Right ventricle myocardium superior (tissue), 1 donor: ENCODE measurements at places on chromosomes 6 and 20. TPM values are rescaled to one million over a fixed set of nuclear protein-coding genes. Genes with fewer than 3 reads are reported as not detected.
A peak's percentile ranks its signal among the peaks of the same experiment; 100 is the strongest.

Gene LPIN3
- 18.6 TPM for total RNA-seq

Gene DSP
- total RNA-seq, result 350 TPM

Gene FNDC1
- total RNA-seq, result 1.2 TPM

Gene WASF1
- 1.2 TPM for total RNA-seq

Gene HTR1B
- not detected for total RNA-seq

Gene SPATA25
- total RNA-seq, result 1.7 TPM

Gene SYCP2
- total RNA-seq, result 0.94 TPM

Gene ASIP
- 18.9 TPM for total RNA-seq

Gene BPIFB3
- not detected for total RNA-seq

Gene PRDM13
- not detected for total RNA-seq

Gene GRIK2
- total RNA-seq, result 5.5 TPM

Gene APOM
- total RNA-seq, result 1.9 TPM

Gene FRK
- total RNA-seq, result 7.5 TPM

Gene MYLK4
- 1.4 TPM for total RNA-seq

Gene GRM1
- 2.2 TPM for total RNA-seq

Gene ELOVL2
- total RNA-seq, result 1.1 TPM

Gene RIPOR2
- total RNA-seq, result 3.1 TPM

Gene SIRPD
- total RNA-seq, result not detected

Gene METTL24
- total RNA-seq, result 0.91 TPM

GRCh38 chr6:37684801-37685200 is 12.9 kb downstream of the MDGA1 start:
- DNase-seq, result no peak

- no peak for DNase-seq
These were observed 235.0 kb downstream of the TTLL2 start for GRCh38 chr6:167559675-167560479.

DNA sequence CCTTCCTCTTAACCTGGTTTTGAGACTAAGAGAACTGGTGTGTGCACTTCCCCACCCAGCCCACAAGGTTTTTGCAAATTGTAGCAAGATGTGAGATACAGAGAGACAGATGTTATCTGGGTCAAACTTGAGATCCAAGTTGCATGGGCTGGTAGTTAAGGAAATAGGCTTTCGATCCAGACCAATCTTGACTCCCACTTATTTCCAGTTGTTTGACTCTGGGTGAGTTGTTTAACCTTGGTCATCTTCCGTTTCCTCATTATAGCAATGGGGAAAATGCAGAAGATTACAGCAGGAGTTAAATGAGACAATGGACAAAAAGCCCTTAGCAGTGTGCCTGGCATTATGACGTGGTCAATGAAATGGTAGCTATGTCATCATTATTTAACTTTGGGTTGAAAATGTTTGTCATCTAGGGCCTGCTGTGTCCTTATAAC is 1.7 kb downstream of the SNX21 start:
- DNase-seq, result no peak

- DNase-seq, result peak; percentile 64
These were observed 74.8 kb upstream of the SIRPA start for GRCh38 chr20:1820138-1821079.

GRCh38 chr6:43771858-43772680 is 2.1 kb downstream of the VEGFA start:
- DNase-seq, result peak; percentile 87

GRCh38 chr6:26012061-26012460 is 49.5 kb downstream of the TRIM38 start:
- no peak for DNase-seq

DNA sequence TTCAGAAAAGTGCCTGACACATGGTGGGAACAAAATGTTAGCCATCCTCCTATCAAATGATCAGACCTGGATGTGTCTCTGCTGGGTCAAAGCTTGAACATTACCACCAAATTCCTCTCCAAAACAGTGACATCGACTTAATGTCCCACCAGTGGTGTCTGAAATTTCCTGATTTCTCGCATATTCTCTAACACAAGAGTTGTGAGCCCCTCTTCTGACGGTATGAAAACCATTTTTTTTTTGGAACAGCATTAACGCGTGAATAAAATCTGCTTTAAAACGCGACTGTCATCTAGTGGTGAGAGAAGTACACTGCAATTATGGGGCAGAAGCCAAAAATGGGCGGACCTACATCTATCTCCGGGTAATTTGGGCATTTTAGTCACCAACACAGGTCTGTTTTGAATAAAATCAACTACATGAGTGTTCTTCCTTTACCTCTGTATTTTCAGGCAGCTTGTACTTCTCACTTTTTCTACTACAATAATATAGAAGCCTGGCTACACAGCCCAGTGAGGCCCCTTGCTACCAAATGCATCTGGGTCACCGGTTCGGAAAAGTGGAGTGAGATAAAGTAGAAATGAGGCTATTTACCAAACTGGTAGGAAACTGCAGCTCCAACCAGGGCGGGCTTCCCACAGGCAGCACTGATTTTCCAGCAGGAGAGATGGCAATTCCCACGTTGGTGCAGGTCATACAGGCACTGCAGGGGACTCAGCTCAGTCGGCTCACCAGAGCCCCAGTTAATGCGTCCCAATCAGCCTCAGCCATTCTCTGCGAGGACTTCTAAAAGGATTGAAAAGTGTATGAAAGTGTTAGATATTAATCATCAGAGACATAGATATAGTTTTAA is 27.4 kb downstream of the MGME1 start:
- no peak for DNase-seq

DNA sequence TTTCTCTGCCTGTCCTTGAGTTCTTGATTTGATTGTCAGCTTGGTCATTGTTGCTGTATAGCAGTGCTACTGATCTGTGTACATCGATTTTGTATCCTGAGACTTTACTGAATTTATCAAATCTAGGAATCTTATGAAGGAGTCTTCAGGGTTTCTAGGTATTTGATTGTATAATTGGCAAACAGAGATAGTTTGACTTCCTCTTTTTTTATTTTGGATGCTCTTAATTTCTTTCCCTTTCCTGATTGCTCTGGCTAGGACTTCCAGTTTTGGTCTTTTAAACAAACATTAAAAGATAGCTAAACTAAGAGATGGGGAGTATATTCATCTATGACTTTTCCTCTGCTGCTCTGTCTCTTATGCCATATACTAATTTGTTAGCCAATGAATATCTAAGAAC is 62.4 kb downstream of the NCOA7 start:
- DNase-seq, result no peak

GRCh38 chr6:39785281-39785680 is 6.9 kb upstream of the DAAM2 start:
- DNase-seq, result no peak

DNA sequence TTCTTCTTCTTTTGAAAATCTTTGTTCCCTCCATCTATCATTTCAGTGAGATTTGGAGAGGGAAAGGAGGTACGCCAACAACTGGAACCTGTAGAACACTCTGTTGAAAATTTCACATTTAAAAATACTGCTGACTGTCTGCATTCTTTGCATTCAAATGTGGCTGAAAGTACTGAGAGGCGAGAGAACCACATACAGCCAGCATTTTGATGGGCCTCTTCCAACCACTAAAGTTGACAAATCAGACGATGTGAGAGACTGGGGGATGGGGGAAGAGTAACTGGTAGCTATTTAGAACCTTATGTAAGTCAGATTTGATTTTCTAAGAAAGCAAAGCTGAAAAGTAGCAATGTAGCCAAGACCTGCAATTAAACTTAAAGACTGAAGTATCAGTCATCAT is 77.5 kb downstream of the FKBP5 start:
- DNase-seq, result no peak

- DNase-seq, result no peak
These were observed 8.2 kb downstream of the ATRN start for GRCh38 chr20:3479025-3479424.

DNA sequence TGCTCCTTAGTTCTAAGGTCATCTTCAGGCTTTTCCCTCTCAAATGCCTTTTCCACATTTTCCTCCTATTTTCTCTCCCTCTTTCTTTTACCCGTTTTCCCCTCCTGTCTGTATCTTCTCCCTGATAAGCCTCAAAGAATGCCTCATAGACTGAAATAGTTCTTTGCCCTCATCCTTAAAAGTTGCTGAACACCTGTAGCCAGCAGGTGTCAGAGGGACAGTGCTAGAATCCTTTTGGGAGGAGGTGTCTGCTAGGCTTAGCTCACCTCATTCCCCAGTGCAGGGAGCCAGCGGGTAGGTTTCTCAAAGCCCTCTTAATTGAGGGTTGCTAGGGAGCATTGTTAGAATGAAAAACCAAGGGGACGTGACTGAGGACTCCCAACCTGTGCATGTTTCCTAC is 204.0 kb downstream of the TSHZ2 start:
- DNase-seq, result no peak

DNA sequence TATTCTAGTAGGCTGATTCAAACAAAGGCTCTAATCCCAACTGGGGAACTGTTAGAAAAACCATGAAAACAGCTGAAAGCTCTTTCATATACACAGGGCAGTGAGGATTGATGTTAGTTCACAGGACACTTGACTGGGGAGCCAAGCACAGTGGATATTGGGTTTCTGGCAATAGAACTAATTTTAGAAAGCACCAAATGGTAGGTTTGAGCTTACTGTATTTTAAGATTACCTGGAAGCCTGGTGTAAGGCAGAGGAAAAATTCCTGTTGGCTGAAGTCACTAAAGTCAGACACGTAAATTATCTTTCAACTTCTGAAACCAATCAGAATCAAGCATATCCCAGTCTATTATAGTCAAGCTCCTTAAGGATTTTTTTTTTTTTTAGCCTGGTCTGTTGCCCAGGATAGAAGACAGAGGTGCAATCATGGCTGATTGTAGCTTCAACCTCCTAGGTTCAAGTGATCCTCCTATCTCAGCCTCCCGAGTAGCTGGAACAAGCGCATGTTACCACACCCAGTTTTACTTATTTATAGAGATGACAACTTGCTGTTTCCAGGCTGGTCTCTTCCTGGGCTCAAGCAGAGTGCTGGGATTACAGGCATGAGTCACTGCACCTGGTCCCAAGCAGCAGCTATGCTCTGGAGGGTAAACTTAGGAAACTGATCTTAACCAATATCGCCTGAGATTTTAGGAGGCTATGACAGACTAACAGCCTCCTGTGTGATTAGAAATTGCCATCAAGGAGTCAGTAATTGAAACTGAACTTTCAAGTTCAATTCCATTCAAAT is 32.5 kb upstream of the SYNCRIP start:
- DNase-seq, result no peak

- DNase-seq, result no peak
These were observed 169.1 kb upstream of the PMEPA1 start for GRCh38 chr20:57878786-57879424.

GRCh38 chr6:53347250-53347920 is 1.4 kb downstream of the ELOVL5 start:
- no peak for DNase-seq

GRCh38 chr6:129778793-129779192 is 68.8 kb upstream of the ARHGAP18 start:
- DNase-seq, result no peak

GRCh38 chr6:107488875-107489635 is 862 bp upstream of the SOBP start:
- peak; percentile 65 for DNase-seq

DNA sequence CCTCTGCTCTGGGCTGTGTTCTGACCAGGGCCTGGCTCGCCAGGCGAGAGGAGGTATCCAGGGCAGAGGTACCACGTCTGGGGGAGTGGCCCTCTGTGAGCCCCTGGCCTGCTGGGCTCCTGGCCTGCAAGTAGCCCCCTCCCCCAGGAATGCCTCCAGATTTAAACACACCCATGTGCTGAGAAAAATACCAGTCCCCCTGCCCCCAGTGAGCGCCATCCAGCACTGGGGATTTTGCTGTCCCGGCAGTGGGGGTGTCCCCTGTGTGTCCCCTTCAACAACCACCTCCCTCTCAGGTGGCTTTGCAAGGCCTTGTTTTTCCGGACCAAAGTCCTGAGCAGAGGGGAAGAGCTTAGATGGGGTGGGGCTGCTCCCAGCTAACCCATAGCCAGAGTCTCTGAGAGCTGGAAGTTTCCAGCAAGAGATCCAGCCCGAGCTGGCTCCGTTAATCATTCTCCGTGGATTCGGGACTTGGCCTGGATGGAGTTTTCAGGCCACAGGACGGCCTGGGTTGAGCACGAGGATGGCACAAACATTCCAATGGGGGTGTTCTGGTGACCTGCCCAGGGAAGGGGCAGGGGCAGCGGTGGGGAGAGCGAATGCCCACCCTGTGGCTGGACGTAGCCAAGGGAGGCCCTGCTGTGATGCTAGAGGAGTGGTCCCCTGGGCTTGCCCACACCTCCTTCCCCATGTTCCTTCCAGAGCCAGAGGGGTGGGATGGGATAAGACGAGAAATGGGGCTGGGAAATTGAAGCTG is 29.0 kb downstream of the PCK1 start:
- DNase-seq, result no peak

GRCh38 chr20:46328200-46328882 is 20.0 kb upstream of the CDH22 start:
- no peak for DNase-seq

DNA sequence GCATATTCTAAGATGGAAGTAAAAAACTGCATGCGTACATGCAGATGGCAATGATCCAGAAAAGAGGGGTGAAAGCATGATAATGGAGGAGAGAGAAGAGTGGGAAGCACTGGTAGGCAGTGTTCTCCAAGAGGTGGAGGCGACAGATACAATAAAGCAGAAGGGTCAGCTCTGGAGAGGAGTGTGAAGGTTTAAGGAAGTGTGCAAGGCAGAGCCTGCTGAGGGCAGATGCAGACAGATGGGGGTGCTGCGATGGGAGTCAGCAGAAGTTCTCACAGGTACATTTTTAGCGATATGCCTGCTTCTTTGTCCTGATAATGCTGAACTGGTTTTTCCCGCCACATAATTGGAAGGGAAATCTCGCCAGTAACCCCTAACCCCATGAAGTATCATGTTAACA is 81.1 kb upstream of the C6orf118 start:
- no peak for DNase-seq

DNA sequence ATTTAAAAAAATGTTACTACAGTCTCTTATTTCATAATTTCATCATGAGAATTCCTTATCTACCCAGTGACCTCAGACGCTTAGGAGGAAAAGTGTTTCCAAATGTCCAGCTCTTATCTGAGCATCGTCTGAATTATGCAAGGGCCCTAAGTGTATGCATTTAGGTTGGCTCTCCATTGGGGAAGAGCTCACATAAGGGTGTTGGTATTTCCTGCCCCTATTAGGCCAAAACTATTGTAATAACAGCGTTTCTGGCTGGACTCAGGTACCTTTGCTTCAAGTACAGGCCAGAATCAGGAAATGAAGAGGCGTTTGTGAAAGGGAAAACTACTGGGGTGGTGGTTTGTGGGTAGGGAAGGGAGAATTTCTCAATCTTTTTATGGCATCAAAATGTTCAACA is 40.4 kb upstream of the SGK1 start:
- no peak for DNase-seq

DNA sequence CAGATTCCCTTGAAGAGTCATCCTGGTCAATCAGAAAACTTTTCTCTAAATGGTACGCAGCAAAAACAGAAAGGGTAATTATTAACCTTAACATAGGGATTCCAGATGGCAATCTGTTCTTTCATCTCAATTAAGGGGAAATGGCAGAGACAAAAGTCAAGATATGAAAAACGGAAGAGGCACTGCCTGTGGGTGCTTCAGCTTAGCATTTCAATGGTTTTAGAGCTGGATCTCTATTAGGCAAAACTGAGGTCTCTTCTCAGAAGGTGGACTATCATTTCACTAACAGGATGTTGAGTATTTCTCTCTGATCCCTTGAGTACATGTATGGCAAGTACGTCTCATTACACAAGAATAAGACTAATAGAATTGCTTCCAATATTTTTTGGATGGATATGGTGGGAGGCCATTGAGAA is 296.9 kb downstream of the HIVEP2 start:
- no peak for DNase-seq
